ENCODE measurements at places on chromosomes 7 and 10.

- no peak for DNase-seq
These were observed 201.5 kb upstream of the FZD1 start for GRCh38 chr7:91062713-91063112.

DNA sequence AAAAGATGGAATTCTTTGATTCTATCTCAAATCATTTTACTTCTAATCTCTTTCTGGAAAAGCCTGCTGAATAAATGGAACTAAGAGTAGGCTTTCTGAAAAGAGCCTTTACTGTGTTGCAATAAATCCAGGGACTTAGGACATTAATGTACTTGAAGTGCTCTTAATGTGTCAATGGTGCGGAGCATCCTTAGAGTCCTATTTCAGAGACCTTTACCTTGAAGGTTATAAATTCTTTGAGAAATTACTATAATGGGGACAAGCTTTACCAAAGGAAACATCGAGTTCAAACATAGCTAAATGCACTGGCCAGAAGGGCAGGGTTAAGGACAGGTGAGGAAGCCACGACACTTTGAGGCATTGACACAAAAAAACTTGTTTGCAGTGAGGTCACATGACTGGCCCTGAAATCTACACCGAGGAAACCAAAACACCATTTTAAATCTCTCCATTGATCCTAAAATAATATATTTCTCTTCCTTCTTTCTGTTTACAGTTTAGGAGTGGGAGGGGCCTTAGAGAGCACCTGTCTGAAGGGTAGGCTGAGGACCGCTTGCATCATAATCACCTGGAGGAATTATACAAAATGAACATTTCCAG, 48.1 kb upstream of the EXOC6 start:
- DNase-seq, result no peak

GRCh38 chr7:28165261-28165660, 15.3 kb downstream of the JAZF1 start:
- DNase-seq, result no peak

GRCh38 chr7:152025077-152025936, at the start of gene GALNT11:
Gene GALNT11 (plus strand): TSS chr7:152025674. CDS start chr7:152094228, 68,554 bp downstream.
- peak; percentile 89 for DNase-seq

GRCh38 chr10:75434291-75434690, 2.9 kb downstream of the LRMDA start:
- DNase-seq, result no peak

DNA sequence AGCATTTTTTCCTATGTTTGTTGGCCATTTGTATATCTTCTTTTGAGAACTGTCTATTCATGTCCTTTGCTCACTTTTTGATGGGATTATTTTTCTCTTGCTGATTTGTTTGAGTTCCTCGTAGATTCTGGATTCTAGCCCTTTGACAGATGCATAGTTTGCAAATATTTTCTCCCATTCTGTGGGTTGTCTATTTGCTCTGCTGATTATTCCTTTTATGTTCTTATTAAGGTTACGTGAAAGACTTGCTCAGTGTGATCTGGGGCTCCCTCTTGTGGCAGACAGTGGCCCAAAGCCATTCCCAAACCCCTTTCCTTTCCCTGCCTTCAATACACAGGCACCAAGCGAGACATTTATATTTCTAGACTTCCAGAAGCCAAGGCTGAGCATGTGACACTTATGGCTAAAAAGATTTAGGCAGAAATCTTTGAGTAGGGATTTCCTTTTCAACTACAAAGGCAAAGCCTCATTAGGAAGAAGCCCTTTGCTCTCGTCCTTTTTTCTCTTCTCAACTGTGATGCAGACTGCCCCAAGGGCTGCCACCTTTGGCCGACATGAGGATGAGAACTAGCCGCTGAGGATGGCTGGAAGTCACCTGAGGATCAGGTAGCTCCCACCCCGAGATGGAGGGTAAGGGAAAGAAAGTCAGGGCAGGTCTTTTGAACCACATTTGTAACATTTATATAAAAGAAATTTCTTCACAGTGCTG, 23.6 kb downstream of the ST8SIA6 start:
- peak; percentile 71 for DNase-seq

- DNase-seq, result no peak
These were observed 377.1 kb upstream of the ANKRD30A start for GRCh38 chr10:36748128-36748871.

DNA sequence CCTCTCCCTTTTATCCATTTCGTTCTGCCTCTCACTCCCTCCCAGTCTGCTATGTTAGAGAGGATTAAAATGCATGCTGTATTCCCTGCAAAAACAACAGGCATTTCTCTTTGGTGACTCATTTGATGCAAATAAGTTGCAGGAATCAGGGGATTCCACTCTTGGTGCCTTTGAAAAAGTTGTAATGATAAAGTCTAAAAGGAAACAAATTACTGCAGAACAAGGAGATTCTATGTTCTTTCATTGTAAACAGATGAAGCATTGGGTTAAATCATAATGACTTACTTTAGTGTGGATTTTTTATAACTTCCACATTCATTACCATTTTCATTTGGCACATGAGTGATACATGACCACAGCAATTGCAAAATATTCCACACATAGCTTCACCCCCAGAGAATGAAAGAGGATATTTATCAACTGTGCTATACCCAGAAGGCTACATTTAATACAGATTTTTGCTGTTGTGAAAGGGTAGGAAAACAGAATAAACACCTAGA, 33.4 kb upstream of the ABLIM1 start:
- DNase-seq, result no peak

DNA sequence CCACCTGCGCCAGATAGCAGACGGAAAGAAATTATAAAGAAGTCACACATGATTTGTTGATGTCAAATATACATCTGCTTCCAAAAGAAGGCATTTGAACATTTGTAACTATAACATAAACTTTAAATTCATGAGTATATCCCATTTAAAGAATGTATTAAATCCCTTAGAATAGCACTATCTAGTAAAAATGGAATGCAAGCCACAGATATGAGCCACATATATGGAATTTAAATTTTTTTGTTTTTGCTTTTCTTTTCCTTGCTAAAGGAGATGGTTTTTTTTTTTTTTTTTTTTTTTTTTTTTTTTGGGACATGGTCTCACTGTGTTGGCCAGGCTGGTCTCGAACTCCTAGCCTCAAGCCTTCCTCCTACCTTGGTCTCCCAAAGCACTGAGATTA, 730.8 kb downstream of the PHTF2 start:
- DNase-seq, result no peak

DNA sequence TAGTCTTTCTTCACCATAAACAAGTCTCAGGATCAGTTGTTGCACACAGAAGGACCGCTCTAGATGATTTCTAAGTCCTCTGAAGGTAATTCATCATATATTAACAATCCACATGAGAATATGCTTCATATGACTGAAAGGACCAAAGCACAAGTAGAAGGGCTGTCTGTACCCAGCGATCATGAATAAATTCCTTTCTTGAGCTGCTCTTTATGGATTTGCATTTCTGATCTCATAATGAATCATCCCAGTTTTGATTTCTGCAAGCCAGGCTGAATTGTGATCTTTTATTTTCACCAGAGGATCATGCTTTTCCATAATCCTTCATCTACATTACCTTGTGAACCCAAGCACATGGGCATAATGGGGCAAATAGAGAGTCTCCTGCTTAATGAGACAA, 675.6 kb downstream of the MAGI2 start:
- no peak for DNase-seq

DNA sequence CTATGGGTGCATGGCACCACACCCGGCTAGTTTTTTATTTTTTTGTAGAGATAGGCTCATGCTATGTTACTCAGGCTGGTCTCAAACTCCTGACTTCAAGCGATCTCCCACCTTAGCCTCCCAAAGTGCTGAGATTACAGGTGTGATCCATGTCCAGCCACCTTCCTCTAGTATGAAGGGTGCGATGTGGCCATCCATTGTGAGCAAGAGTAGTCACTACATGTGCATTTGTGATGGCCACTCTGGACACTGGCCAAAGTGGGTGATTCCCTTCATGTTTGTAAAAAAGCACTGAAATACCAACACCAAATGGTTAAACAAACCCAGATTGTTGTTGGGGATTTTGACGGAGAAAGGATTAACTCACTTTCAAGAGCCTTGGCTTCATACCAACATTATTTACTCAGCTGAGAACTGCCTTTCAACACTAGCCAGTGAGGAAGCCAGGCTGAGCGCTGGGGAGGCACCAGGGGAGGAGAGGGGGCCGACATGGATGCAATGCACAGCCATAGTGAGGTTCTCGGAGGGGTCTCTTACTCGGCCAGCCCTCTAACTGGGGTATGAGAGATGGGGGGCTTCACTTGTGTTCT, 198.1 kb upstream of the LYZL2 start:
- no peak for DNase-seq

DNA sequence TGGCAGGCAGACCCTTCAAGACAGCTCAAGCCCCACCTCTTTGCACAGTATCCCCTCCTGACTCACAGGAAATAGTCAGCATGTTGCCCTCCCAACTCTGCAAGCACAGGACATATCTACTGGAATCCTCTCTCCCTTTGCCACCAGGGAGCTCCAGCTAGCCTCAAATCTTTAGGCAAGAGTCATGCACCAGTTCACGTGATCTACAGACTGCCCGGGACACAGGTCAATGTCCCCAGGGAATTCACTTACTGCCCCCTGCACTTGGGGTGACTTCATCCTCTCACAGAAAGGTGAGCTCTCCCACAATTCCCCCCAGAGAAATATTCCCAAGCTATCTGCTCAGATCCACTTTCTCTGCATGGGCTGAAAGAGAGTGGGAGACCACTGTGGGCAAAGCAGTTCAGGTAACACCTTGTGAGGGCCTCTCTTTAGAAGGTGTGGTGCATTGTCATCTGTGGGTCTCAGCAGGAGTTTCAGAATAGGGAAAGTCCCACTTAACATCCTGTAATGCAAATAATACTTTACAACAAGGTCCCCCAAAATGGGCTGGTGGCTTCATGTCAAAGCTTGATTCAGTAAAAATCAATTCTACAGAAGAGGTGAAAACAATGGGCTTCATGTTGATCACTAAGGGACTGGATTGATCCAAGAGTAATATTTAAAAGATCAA, 129.9 kb downstream of the NOC3L start:
- DNase-seq, result no peak

- no peak for DNase-seq
These were observed 499.4 kb downstream of the RPS24 start for GRCh38 chr10:78533098-78533497.

- no peak for DNase-seq
These were observed 74.8 kb downstream of the PARD3 start for GRCh38 chr10:34740321-34740720.

GRCh38 chr10:69629897-69630650, at the start of gene FAM241B:
Gene FAM241B (plus strand): TSS chr10:69630247. CDS start chr10:69631744, 1,497 bp downstream.
- DNase-seq, result peak; percentile 86
